Left colon (tissue), 2 donors: ENCODE measurements at places on chromosomes 6 and 20. TPM values are rescaled to one million over a fixed set of nuclear protein-coding genes. Genes with fewer than 3 reads are reported as not detected.

GRIK2 gene
- total RNA-seq = 1.2 TPM

RFX6 gene
- total RNA-seq = 1.5 TPM

TRDN gene
- not detected for total RNA-seq

ANKRD66 gene
- total RNA-seq = not detected
